Frontal cortex (tissue), 4 donors: ENCODE measurements at places on chromosomes 12 and 14.

GRCh38 chr12:72134246-72135020 is 137.7 kb upstream of the TRHDE start:
- DNase-seq: no peak

DNA sequence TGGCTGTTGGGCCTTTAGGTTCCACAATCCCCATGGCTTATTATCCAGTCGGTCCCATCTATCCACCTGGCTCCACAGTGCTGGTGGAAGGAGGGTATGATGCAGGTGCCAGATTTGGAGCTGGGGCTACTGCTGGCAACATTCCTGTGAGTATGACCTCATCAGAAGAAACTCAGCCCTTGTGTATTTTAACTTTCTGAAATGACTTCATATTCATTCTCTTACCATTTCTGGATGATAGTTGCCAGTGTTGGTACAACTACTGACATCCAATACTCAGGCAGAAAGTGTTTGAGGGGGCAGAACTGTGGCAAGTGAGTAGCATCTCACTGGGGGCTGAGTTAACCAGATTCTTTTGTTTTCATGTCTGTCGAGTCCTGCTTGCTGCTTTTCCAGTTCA is 2.3 kb downstream of the DAZAP2 start:
- DNase-seq: no peak

GRCh38 chr14:88481059-88481458 is 73.7 kb downstream of the PTPN21 start:
- DNase-seq: no peak

DNA sequence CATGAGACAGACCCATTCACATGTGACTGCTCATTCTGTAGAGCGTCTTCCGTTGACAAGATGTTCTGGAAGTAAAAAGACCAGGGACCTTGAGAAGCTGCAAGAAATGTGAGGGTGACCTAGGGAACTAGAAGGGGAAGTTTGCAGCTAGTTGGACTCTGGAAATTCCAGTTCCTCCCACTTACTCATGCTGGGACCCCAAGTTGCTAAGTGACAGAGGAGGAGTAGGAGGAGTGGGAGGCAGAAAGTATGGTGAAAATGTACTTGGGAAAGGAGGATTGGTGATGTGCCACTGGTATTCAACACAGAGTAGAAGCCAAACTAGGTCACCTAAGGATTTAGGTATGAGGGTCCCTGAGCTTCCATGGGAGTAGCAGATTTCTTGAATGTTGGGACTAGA is 132.4 kb downstream of the KCNA5 start:
- no peak for DNase-seq
